ENCODE measurements at places on chromosomes 12 and 14.

DNA sequence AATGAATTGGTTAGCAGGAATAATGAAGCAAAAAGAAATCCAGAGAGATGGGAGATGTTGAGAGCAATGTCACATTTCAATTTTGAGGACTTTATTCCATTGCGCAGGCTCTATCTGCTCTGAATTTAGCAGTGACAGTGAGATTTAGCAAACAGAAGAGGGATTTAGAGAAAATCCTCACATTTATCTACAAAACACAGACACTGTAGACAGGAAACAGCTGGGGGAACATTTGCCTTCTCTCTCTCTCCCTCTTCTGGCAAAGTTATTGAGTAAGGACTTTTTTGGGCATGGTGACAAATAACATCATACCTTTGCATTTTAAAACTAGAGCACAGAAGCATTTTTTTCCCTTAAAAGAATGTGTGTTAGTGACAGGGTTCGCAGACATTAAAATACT, at the start of gene IGF1:
TSS of gene IGF1 (minus strand) at position 158 of the 400 bp plus-strand sequence. CDS start 182 bp downstream, outside the sequence.
- no peak for DNase-seq

DNA sequence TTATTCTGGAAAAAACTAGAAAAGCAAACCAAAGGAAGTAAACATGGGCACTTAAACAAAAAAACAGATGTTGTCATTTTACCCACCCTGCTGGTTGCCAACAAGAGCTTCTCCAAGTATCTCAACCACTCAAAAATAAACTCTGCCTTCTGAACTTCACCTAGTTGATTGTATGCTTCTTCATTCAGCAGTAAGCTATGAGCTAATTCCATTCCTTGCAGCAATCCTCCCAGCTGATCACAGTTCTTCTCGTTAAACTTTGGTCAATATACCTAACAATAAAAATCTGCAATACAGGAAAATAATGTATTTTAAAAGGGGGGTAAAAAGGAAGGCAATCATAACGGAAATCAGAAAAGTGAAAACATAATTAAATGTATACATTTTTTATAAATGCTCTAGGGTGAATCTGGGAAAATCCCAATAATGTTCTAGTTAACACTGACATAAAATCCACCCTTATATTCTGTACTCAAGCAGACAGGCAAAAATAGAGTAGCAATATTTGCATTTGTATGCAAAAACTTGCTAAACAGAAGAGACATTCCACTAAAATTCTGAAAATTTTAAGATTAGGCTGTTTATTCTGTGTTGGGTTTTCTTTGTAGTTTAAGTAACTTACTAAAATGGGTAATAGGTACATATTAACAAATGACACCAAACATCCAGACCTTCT, 17.4 kb downstream of the HEATR5A start:
- DNase-seq: no peak

- DNase-seq: no peak
These were observed 183.1 kb downstream of the KLHL28 start for GRCh38 chr14:44778604-44779003.

- no peak for DNase-seq
These were observed 22.0 kb downstream of the GALC start for GRCh38 chr14:87971010-87971409.

DNA sequence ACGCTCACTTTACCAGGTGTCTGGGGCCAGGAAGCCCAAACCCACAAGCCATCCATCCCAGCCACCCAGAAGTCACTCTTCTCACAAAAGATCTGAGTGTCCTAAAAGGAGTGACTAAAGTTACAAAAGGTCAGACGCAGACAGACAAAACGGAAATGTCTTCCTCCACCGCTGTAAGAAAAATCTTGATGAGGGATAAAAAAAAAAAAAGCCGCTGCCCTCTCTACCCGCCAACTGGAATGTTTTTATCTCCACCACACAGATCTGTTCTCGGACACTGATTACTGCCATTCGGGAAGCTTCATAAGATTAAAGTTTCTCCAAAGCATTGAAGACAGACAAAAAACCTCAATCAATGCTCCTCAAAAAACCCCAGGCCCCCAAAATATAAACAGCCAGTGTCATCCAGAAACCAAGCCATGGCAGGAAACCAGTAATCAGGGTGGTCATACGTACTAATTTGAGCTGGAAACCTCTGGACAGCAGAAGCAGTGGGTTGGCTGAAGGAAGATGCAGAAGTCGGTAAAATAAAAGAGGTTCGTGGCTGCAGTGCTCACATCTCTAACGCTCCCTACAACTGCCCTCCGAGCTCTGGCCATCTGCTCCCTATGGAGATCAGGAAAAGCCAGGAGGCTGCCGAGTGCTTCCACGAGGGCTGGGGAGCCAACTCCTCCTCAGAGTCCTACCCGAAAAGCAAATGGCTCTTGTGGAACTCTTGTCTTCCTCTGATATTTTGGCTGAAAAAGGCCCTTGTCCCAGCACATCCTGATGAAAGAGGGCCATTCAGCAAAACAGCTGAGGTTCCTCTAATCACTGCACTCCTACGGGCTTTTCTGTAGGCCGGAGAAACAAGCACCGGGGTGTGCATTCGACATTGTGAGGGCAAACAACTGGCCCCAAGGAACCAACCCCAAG, 30.3 kb downstream of the SSH1 start:
- DNase-seq: no peak

DNA sequence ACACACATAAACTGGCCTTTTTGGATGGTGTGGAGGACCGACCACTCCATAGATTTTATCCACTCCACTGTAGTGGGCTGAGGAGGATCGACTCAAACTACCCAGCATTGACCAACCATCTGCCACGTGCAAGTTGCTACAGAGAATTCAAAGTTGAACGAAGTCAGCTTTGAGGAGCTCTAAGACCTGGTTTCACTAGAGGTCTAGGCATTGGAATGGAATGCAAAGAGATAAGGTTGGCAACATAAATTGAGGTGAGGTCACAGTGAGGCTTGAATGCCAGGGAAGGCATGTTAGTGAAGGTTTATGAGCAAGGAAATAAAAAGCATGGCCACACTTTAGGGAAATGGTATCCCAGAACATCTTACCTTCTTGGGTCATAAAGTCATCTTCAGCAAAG, 14.5 kb downstream of the VWF start:
- DNase-seq: no peak

GRCh38 chr12:58544281-58544680, 376.0 kb downstream of the LRIG3 start:
- no peak for DNase-seq

Measured in activated T-cell treated with anti-CD3 and anti-CD28 coated beads, Interleukin-2, amount 50 U/mL, for 48 hours (primary cell).